ENCODE measurements at places on chromosomes 3 and 15. TPM values are rescaled to one million over a fixed set of nuclear protein-coding genes. Genes with fewer than 3 reads are reported as not detected.

Gene CORO2B
- 79.4 TPM for total RNA-seq

GRCh38 chr3:54847361-54847760, 80.5 kb downstream of the LRTM1 start:
- no peak overlapping the region for H3K4me3 ChIP-seq
- DNase-seq = no peak
- no peak overlapping the region for H3K27ac ChIP-seq

GRCh38 chr3:182303169-182303568, 490.1 kb upstream of the ATP11B start:
- no peak overlapping the region for H3K4me3 ChIP-seq
- no peak for DNase-seq
- H3K27ac ChIP-seq = no peak overlapping the region
- no peaks in the 10 kb centered on the region for H3K4me1 ChIP-seq
- H3K36me3 ChIP-seq = no peaks in the 10 kb centered on the region

Gene GRM2
- total RNA-seq = 0.10 TPM

All from chondrocyte (in vitro differentiated cells).